Activated CD4-positive, alpha-beta T cell treated with anti-CD3 and anti-CD28 coated beads, Interleukin-2, amount 50 U/mL, for 24 hours (primary cell): ENCODE measurements at places on chromosomes 6 and 20.

GRCh38 chr6:32082478-32082877, 26.7 kb downstream of the TNXB start:
- no peak for DNase-seq

DNA sequence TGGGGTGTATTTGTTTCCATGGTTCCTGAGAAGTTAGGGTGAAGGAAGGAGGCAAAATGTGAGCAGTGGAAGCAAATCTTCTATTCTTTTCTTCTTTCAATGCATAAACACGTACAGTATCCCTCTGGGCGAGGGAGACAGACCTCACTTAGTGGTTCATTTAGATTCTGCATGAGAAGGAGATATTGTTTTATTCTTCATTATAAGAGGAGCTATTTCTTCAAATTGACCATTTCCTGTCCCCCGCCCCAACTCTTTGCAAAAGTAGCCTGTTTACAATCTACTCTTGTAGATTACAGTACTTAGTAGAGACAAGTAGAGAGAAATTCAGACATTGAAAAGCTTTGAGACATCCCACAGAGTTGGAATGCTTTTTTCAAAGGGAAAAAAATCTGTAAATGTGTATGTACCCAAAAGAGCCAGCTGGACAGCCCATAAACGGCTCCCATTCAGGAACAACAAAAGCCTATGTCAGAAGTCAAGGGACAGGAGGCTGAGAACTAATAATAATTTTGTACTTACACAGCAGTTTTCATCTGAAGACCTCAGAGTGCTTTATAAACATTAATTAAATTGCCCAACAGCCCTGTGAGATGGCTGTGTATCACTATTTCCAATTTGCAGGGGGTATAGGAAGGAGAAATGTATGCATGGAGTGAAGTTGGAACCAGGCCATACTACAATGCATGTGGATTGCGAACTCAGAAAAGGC, 23.9 kb downstream of the CD83 start:
- no peak for DNase-seq

- no peak for DNase-seq
These were observed 1.1 kb upstream of the TULP4 start for GRCh38 chr6:158311193-158311592.

DNA sequence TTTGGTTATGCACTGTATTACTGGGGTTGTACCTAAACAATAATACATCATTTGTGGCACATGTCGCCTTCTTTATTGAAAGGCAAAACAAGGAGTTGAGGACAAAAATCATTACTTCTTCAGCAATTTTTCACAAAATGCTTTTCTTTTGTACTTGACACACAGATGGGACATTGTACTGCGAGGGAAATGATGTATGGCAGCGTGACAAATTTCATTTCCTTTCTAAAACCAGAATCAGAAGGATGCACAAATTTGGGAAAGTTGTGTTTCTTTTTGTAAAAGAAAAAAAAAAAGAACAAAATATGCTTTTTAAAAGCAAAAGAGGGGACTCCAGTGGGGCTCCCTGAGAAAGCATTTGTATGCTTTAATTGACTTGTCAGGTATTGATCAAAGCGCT, 394.0 kb upstream of the SLC35B3 start:
- no peak for DNase-seq

GRCh38 chr6:1470040-1470439, 80.7 kb downstream of the FOXF2 start:
- no peak for DNase-seq

DNA sequence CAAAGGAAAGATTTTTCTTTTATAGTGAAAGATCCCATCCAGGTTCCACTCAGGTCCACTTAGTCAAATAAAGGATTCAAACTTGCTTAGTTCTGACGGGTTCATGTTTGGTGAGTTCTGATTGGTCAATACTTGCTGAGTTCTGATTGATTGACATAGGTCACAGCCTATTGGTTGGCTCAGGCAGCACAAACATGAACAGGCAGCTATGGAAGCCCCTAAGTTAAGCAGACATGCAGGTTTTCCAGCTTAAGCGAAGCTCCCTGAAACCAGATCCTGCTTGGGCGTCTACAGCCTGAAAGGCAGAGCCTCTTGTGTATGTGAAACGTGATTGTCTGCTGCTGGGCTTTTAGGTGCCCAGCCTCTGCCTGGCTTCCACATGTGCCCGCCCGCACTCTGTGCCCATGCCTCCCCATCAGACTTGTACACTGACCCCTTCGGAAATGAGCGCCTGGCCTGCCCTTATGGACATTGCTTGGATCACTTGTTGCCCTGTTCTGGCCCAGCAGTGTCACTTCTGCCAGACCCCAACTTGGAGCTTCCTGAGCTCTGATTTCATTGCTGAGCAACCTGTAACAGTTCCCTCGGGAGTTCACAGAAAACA, 45.4 kb upstream of the ECI2 start:
- no peak for DNase-seq

GRCh38 chr6:159084493-159085091, 39.8 kb upstream of the TAGAP start:
- DNase-seq, result no peak

GRCh38 chr6:139423971-139424667, 49.7 kb upstream of the CITED2 start:
- DNase-seq, result no peak

- no peak for DNase-seq
These were observed 270.4 kb downstream of the PREX1 start for GRCh38 chr20:48557380-48557779.

- no peak for DNase-seq
These were observed 92.8 kb upstream of the EEF1E1 start for GRCh38 chr6:8195040-8195713.

DNA sequence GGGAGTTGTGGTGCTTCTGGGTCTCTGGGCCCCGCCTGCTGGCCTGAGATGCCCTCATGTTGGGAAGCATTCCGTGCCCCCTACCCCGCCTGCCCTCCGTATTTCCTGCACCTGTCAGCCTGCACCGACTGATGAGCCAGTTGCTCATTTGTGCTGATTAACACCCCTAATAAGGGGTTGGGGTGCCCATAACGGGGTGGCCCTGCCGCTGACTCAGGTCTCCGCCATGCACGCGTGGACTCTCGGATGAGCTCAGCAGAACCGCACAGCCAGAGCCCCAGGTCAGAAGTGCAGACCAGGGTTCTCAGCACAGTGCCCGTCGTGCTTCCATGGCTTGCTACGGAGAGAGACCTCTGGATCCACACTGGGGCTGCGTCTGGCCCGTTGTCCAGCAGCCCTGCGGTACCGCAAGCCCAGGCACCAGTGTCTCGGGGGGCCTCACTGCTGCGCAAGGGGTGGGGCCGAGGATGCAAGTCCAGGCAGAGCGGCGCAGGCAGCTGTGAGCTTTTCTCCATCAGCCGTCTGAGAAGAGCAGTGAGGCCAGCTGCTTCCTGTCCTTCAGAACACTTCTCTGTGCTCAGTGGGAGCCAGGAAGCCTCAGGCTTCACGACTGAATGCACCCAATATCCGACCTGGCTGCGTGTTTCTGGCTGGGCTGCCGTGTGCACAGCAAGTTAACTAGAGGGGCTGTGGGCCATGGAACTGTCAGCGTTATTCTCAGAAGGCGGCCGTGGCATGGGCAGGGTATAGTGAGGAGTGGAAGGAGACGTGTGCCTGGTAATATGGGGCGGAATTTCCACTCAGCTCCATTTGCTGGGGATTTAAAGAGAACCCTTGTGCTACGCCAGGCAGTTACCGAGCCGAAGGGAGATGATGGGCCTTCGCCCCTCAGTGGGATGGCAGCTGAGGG, 18.6 kb downstream of the MTG2 start:
- no peak for DNase-seq

DNA sequence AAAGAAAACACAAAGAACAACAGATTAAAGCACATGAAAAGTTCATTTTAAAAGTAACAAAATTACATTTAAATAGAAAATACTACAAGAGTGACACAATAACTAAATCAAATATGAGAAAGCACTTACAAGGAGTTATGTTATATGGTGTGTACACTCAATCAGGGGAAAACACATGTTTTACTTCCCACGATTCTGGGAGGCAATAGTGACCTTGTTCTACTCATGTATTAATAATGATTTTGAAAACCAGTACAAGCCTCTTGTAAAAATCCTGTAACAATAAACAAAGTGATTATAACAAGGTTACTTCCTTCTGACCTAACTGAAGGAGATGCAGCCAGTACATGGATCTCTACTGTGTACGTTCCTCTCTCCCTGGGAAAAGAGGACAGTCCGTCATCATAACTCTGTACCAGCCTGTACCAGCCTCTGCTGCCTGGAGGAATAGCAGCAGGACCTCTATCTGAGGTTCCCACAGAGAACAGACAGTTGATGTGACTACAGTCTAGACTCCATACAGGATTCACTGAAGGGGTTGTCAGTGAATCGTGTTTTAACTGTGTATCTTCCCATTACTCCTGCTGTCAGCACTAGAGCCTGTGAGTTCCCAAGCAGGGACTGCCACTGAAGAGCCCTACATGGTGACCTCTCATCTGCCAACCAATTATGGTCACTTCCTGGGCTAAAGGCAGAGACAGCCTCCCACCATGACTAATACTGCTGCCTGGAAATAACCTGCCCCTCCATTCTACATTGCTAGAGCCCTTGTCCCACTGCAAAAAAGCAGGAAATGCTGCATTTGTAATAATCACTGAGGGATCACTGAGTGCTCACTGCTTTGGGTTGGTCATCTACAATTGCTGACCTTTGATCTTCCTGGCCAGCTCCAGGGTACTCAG, 149.7 kb downstream of the KIF16B start:
- DNase-seq, result no peak

GRCh38 chr6:25537349-25538018, 114.5 kb upstream of the SCGN start:
- DNase-seq, result no peak

DNA sequence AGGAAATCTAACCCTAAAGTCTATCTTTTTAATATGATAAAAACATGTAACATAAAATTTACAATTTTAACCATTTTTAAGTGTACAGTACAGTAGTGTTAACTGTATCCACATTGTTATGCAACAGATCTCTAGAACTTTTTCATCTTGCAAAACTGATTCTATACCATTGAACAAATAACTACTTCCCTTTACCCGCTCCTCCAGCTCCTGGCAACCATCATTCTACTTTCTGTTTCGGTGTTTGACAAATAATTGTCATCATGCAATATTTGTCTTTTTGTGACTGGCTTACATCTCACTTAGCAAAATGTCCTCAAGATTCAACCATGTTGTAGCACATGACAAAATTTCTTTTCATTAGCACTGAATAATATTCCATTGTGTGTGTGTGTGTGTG, 203.2 kb downstream of the SIM1 start:
- DNase-seq, result no peak

DNA sequence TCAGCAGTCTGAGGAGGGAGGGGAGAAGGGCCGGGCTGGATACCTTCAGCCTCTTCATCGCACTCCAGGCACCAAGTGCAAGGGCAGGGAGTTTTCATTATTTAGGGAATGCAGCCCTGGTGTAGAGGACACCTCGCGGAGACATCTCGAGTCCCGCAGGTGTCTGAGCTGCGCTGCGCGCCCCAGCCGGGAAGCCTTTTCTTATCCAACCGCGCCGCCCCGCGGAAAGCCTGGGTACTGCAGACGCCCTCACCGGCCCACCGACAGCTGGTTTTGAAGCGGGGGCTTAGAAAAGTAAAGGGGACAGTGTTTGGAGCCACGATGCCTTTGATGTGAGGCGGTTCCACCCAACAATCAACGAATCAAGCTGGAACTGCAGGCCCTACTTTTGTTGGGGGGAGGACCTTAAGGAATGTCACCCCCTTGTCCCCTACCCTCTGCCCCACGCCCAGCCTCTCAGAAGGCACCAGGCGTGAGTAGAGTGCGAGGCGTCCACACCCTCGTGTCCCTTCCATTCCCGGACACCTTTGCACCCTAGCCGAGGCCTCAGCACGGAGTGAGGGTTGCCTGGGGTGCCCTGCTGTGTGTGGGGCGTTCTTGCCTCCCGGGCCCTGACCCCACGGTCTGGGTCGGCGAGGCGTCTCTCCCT, 8.6 kb downstream of the NKX2-2 start:
- DNase-seq, result peak; percentile 80

DNA sequence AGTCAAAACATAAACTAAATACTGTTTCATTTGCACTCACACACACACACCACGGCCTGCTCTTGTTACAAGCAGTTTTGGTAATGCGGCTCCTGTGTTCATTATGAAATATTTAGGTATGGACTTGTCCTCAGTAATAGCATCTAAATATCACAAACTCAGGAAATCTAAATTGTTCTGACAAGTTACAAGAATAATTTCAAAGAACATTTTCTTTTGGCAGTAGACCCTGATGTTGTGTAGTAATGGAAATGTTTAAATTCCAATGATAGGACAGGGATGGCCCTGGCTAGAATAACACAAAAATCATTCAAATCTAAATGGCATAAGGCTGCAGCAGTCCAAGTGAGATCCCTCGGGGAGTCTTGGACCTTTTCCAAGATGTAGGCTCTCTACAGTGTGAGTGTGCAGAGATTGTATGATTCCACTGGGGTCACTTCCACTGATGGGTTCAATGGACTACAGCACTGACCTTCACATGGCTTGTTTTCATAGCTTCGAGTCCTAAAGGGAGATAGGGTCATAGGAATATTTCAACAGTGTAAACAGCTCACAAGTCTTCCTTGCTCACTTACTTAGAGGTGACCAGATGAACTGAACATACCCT, 210.6 kb upstream of the PLCB4 start:
- no peak for DNase-seq

DNA sequence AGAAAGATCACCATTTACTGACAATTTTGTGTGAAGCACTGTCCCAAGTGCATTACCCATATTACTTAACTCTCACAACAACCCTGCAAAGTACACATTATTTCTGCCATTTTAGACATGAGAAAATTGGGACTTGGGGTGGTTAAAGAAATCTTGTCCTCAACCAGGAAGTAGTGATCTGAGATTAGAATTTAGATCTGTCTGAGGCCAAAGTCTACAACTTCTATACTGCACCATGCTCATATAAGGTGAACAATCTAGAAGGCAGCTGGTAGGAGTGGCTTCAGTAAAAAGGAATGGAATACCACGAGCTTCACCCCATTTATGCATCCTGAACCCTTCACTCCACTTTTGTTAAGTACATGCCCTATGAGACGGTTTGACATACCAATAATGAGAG, 87.6 kb downstream of the QRSL1 start:
- no peak for DNase-seq

DNA sequence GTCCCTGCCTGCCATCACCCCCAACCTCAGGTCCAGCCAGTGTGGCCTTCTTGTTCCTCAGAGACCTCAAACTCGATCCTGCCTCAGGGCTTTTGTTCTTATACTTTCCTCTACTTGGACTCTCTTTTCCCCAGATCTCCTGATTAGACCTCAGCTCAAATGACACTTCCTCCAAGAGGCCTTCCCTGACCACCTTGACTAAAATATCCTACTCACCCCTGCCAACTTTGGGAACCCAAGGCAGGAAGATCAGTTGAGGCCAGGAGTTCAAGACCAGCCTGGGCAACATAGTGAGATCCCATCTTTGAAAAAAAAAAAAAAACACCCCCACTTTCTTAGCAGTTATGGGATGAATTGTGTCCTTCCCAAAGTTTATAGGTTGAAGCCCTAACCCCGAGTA, 73.5 kb downstream of the CHMP4B start:
- DNase-seq, result no peak

- DNase-seq, result no peak
These were observed 136.5 kb downstream of the ELOVL4 start for GRCh38 chr6:79810871-79811270.

DNA sequence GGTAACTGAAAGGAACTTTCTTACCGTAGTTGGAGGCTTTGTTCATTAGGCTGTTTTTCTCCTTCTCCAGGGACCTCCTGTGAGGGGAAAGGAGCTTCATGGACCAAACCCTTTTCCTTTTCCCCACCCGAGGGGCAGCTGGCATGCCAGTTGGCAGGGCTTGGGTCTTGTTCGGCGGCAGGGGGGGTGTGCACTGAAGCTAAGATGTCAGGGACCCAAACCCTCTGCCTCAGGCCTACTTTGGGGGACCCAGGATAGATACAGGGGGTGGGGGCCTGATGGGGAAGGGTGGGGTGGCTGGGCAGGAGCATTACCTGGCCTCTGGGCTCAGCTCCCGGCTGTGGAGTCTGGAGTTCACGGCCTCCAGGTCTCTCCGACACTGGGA, 14.9 kb downstream of the CCDC167 start:
- DNase-seq, result no peak
